C1 segment of cervical spinal cord (tissue), 14 donors: ENCODE measurements at places on chromosomes 6 and 20.
A peak's percentile ranks its signal among the peaks of the same experiment; 100 is the strongest.

- DNase-seq: no peak
Observed at GRCh38 chr20:14478126-14478525, 140.7 kb upstream of the FLRT3 start.

DNA sequence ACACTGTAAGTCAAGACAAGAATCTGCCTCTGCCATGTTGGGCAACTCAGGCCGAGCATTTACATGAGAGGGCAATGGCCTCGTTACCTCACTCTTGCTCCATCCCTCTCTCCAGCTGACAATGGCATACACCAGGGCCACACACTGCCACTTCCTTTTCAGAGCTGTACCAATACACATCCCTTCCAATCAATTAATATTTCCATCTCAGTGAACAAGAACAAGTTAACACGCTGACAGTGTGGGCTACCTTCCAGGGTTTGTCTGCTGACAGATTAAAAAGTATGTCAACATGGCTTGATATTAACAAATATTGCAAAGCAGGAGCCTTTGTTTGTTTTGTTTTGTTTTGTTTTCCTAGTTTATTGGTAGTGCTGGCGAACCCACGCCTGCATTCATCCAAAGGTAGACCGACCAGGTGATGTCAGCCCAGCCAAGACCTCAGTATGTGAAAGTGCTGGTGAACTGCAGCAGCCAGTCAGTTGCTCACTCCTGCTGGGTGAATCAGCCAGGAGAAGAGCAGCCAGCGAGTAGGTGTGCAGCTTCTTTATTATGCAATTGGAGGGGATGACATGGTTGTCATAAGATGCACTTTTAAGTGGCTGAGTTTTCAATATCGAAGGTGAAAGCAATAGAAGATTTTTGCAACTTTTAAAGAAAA is 487.3 kb upstream of the JARID2 start:
- no peak for DNase-seq

DNA sequence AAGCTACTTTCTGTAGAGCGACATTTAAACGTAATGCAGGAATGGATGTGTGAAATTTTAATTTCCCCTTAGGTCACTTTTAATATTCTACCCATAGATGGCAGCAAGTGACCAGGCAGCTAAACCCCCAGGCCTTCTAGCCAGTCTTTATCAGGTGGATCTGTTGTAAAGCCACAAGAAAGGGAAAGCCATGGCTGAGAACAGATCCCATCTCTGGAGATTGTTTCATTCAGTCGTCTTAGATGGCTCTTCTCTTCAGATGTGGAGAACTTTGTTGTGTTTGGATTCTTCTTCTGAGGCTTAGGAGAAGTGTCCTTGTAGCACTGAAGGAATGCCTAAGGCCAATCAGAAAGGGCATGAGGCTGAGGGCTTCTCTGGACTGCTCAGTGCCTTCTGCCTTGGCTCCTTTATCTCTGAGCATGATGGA is 15.8 kb upstream of the RNF182 start:
- peak; percentile 71 for DNase-seq

DNA sequence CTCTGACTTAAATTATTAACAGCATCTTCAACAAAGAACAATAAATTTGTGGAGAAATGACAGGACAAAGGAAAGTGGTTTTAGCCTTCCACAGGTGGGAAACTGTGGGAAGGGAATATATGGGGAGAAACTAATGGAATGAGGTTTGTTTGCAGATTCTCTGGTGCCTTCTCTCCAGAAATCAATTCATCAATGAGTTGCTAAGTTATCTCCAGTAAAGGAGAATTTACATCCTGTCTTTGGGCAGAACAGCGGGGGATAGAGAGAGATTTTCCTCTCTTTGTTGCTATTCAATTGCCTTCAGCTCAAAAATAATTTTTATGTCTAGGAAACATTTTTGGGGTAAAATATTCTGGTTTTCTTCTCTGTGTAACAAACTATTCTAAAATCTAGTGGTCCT is 36.9 kb upstream of the LCA5 start:
- DNase-seq: no peak

- no peak for DNase-seq
Observed at GRCh38 chr20:26169506-26169905, 472.9 kb upstream of the ZNF337 start.

GRCh38 chr20:38812709-38813573 is 7.4 kb downstream of the PPP1R16B start:
- DNase-seq: no peak

DNA sequence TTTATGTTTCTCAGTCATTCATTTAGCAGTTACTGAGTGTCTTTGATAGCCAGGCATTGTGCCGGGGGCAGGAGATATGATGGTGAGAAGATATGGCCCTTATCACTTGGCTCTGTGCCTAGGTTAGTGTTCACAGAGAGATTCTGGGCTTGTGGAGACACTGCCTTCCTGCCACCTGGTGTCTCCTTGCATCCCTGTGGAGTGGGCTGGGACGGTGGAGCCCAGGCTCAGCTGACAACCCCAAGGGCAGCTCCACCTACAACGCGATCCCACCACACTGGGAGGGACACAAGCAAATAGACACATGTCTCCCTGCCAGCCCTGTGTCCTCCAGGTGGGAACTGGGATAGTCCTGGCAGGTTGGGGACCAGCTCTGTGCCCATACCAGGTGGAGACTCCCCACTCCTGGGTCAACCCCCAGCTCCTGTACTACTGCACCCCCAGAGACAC is 30.3 kb upstream of the VEGFA start:
- DNase-seq: no peak

DNA sequence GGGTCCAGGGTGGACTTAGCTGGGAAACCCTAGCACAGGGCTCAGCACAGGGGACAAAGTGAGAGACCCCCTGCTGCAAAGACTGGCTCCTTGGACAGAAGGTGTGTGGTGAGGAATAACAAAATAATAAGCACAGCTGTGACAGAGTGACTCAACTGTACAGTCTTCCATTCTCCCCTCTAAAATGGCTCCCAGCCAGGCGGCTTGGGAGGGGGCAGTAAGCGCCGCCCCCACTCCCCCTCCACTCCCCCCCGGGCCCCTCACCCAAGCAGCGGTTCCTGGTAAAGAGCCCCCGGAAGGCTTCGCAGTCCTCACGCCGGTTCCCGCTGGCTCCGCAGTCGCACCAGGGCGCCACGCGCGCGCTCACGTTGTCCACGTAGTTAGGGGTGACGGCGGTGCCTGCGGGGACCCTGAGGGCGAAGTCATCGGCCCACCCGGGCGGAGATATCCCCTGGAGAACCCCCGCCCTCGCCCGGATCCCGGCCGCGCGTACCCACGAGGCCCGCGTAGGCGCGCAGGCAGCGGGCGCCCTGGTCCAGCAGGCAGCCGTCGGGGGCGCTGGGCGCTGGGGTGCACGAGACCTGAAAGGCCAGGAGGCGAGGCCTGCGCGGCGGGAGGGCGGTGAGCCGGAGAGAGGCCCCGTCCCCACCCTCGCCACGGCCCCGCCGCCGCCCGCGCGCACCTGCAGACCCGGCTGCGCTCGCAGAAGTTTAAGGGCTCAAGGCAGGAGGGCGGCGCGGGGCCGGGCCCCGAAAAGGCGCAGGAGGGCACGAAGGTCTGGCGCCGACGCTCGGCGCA is 2.7 kb downstream of the GFRA4 start:
- no peak for DNase-seq
